Kidney epithelial cell (primary cell): ENCODE measurements at places on chromosomes 2 and 18. TPM values are rescaled to one million over a fixed set of nuclear protein-coding genes. Genes with fewer than 3 reads are reported as not detected.

Gene SMCHD1
- total RNA-seq, result 28.0 and 37.5 TPM in 2 replicates

Gene SERPINB3
- not detected in 2 replicates for total RNA-seq

Gene CCDC138
- total RNA-seq, result 3.0 and 3.7 TPM in 2 replicates

Gene SPEG
- total RNA-seq, result 6.5 and 9.9 TPM in 2 replicates

Gene ST6GAL2
- total RNA-seq, result 4.5 and 5.3 TPM in 2 replicates

Gene PREB
- 66.0 and 71.1 TPM in 2 replicates for total RNA-seq

Gene GALNT14
- 47.3 and 54.6 TPM in 2 replicates for total RNA-seq
